ENCODE measurements at places on chromosomes 5 and 9.
A peak's percentile ranks its signal among the peaks of the same experiment; 100 is the strongest.

- peak; percentile 75 for DNase-seq
These were observed at the start of gene S1PR3 for GRCh38 chr9:88991066-88992034. Gene S1PR3, plus strand, starts transcription at chr9:88991468. Its CDS starts 9,733 bp downstream, at chr9:89001201.

- no peak for DNase-seq
These were observed 33.3 kb upstream of the CDKN2AIPNL start for GRCh38 chr5:134444941-134445471.

GRCh38 chr5:143196601-143197259 is 206.8 kb downstream of the NR3C1 start:
- DNase-seq: no peak

- no peak for DNase-seq
These were observed 313.9 kb upstream of the TRPC7 start for GRCh38 chr5:136679233-136679632.

DNA sequence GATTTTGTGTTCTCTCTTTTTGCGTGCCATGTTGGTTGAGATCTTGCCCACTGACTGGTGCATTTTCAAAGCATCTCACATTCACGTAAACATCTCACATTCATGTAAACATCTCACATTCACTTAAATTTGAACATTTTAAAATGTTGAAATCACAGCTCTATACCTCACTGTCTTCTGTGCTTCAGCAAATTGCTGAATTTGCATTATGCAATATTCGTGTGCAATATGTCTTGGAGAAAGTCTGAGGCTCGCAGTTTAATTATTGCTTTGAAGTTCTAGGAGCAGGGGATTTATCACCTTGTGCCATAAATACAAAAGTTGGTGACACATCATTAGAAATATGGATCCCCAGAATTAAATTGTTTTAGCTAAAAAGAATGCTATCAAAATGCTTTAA is 42.6 kb downstream of the TNFSF15 start:
- DNase-seq: no peak

GRCh38 chr5:111997711-111998110 is 240.7 kb upstream of the NREP start:
- no peak for DNase-seq

DNA sequence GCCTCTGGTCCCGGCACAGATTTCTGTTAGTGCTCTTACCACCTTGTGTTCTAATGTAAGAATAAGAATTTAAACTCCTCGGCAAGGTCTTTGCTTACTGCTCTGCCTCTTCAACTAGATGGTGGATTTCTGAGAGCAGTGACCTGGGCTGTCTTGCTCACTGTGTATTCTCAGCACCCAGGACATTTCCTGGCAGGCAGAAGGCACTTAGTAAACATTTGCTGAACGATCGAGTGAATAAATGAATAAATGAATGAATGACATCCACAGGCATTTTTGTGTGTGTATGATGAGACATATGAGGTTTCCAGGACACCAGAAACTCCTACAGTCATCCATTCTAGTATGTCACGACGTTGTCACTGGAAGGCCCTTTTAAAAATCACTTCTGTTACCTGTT is 143.2 kb downstream of the BOD1 start:
- no peak for DNase-seq

GRCh38 chr5:5146530-5147160 is 6.5 kb downstream of the ADAMTS16 start:
- no peak for DNase-seq

- no peak for DNase-seq
These were observed 11.5 kb upstream of the SPOCK1 start for GRCh38 chr5:137510671-137511070.

- DNase-seq: peak; percentile 93
These were observed 114.9 kb upstream of the TRIM32 start for GRCh38 chr9:116572095-116572748.

DNA sequence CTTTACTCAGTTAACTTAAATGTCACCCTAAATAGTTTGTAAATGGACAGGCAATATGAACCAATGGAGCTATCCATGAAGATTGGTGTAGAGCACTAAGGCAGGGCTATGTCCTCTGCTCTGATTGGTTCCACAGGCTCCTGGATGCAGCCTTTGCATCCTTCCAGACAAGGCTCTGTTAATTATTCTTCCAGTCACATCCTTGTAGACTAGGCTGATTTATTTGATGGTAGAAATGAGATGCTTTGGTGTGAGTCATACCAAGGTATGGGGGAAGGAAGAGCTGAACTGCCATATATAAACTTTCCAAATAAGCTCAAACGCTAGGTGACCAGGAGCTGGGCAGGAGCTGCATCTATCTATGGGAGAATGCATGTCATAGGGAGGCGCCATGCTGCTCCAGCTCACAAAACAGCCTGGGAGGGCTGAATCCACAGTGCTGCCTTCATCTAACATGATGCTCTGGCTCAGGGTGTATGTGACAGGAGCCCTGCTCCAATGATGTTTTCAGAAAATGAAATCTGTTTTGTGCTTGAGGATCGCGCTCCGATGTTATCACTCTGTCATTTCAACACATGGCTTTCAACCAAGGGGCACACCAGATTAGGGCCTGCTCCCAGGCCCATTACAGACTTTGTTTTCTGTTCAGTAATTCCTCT is 818.0 kb upstream of the ZNF608 start:
- DNase-seq: no peak

DNA sequence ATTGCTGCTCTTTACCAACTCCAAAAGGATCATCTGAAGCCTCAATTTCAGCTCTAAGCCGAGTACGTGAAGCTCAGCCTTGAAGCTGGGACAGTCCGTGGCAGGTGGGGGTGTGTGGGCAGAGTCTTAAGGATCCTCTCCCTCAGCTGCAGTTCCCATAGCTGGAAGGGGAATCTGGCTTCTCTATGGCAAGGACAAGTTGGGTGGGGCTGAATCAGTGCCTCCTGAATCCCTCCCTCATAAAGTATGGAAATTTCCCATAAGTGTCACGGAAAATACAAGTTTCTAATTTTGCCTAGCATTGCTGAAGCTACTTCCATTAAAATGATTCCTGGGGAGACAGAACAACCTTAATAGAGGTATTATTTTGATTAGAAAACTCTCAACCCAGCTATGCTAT is 47.9 kb upstream of the SMIM32 start:
- no peak for DNase-seq

DNA sequence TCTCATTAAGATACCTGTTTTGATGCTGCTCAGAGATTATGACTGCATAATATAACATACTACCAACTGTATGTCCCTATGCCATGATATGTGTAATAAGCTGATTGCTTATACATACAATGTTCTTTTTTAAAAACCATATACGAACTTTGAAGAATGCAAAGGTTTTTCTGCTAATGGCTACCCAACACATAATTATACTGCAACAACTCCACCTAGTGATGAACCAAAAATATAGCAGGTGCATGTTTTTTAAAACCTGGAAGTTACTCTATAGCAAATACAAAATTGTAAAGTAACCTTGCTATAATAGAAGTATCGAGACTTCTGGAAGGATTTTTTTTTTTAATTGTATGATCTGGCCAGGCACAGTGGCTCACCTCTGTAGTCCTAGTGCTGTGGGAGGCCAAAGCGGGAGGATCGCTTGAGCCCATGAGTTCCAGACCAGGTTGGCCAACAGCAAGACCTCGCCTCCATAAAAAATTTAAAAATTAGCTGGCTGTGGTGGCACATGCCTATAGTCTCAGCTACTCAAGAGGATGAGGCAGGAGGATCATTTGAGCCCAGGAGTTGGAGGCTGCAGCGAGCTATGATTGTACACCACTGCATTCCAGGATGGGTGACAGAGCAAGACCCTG is 49.1 kb downstream of the HOMER1 start:
- no peak for DNase-seq

DNA sequence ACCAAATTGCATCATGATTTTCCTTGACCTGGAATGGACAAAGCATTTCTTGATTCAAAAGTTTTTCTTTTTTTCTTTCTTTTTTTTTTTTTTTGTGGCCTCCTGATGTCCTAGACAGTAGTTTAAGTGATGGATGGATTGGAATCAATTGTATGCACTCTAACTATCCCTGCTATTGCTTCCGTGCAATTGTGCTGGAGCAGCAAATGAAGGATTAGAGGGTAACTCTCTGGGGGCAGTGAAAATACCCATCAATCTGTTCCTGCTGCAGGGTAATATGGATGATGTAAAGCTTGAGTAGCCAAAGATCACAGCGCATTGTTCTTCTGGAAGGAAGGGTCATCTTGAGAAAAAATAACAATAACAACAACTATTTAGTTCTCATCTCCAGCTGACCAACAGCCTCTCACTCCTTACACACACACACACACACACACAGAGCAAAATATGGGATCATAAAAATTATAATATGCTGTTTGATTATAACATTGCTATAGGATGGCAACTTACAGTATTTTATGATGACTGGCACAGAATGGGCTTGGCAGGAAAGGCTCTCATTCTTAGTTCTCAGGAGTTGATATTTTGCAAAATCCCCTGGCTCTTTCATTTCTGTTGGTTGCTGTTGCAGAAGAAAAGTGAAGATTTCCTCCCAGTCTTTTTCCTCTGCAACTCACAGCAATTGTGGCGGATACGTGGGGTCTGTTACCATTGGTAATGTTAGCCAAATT is 160.9 kb upstream of the DMAC1 start:
- DNase-seq: no peak

GRCh38 chr9:16521868-16522411 is 348.5 kb downstream of the BNC2 start:
- peak; percentile 25 for DNase-seq

DNA sequence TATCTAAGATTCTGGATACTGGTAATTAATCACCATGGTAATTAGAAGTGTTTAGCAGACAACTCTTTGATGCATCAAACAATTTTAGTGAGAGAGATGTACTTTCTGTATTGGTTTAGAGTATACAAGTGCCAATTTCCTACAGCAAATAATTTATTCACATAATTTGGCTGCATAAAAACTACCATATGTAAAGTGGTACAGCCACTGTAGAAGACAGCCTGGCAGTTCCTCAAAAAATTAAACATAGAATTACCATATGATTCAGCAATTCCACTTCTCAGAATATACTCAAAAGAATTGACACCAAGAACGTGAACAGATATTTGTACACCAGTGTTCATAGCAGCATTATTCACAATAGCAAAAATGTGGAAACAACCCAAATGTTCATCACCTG is 36.2 kb downstream of the PHAX start:
- no peak for DNase-seq

DNA sequence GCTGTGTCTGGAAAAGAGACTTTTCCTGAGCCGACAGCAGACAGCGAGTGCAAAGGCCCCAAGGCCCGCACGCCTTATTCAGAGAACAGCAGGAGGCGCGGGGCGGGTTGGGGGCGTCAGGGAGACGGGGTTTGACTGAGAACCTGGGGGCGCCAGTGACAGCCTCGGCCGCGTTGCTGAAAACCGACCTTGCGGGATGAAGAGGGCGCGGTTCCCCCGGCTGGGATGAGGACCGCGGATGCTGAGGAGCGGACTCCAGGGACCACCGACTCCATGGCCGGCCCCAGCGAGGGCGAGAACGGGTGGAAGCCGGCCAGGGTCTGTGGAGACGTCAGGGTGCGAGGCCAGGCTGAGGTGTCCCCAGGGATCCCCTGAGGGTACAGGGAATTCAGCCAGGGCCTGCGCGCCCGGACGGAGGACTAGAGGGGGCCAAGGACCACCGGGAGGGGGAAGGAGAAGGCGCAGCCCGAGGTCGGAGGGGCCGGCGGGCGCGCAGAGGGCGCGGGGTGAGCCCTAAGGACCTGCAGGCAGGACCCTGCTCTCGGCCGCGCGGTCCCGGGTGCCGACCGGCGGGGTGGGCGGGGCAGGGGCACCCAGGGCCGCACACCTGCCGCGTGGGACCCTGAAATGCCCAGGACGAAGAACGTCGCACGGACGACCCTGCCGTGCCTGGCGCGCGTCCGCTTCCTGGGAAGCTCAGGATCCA is 837 bp upstream of the AHRR start:
- no peak for DNase-seq

- DNase-seq: no peak
These were observed 6.6 kb upstream of the CCDC187 start for GRCh38 chr9:136310273-136311030.

- no peak for DNase-seq
These were observed 341 bp downstream of the MXD3 start for GRCh38 chr5:177311392-177311722.

GRCh38 chr9:21993893-21994555 is at the start of gene CDKN2A:
Gene CDKN2A, minus strand, starts transcription at chr9:21994392.
- peak; percentile 27 for DNase-seq

DNA sequence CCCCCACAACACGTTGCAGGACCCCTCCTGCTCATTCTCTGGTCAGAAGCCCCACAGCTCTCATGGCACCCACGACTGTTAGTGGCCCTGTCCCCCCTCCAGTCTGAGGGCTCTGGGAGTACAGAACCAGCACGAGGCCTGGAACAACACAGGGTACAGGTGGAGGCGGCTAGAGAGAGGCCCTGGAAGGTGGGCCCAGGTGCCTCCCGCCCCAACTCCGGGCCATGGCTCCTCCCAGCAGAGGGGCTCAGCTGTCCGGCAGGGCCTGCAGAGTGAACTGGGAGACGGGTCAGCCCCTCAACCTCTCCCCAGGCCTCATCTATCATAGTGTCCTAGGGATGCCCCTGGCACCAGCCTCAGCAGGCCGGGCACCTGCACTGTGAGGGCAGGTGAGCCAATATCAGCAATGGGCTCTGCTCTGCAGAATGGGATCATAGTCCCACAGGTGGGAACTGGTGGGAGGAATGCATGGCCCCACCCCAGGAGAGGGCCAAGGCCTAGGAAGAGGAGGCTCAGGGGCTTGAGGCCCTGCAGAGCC is 58.6 kb downstream of the BARX1 start:
- DNase-seq: peak; percentile 11

DNA sequence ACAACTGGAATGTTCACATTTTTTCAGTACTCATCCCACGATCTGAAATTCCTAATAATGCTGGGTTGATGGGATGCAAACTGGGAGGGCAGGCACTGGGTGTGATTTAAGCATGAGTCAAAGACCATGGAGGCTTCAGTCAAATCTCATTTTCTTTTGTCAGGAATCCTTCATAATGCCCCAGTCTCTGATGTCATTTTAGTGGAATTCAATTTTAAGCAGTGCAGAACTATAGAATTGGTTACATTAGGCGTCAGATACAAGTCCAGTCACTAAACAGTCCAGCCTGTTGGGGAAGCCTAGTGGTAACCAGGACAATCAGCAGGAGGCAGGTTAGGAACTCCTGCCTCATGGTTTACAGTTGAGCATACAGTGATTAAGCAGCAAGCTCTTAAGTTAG is 41.0 kb upstream of the TMEM215 start:
- no peak for DNase-seq

Measured in left cardiac atrium (tissue), 4 donors.